ENCODE measurements at places on chromosomes 5 and 9. TPM values are rescaled to one million over a fixed set of nuclear protein-coding genes. Genes with fewer than 3 reads are reported as not detected.

GRCh38 chr5:72760259-72760658 lies 56.2 kb upstream of the TNPO1 start:
- DNase-seq, result no peak

GRCh38 chr9:99103054-99103895 lies 1.6 kb upstream of the TGFBR1 start:
- DNase-seq, result no peak

DNA sequence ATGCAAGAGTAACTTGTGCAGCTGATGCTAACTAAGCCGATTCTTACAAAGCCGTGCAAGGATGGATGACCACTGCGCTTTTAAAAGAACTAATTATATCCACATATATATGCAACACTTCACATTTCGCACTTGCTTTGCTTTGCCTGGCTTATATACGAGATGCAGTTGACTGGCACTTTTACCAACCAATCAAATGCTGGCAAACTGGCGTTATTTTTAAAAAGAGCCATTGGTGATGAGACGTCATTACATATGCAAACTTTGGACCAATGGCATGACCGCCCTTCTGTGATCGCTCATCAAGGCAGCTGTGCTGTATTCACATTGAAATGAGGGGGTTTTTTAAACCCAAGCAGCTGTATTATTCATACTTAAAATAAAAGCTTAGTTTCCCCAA lies 1147.7 kb upstream of the WWC1 start:
- no peak for DNase-seq

GRCh38 chr5:156460471-156460870 lies 133.5 kb downstream of the SGCD start:
- DNase-seq, result no peak

RLN1 gene
- total RNA-seq, result not detected

DNA sequence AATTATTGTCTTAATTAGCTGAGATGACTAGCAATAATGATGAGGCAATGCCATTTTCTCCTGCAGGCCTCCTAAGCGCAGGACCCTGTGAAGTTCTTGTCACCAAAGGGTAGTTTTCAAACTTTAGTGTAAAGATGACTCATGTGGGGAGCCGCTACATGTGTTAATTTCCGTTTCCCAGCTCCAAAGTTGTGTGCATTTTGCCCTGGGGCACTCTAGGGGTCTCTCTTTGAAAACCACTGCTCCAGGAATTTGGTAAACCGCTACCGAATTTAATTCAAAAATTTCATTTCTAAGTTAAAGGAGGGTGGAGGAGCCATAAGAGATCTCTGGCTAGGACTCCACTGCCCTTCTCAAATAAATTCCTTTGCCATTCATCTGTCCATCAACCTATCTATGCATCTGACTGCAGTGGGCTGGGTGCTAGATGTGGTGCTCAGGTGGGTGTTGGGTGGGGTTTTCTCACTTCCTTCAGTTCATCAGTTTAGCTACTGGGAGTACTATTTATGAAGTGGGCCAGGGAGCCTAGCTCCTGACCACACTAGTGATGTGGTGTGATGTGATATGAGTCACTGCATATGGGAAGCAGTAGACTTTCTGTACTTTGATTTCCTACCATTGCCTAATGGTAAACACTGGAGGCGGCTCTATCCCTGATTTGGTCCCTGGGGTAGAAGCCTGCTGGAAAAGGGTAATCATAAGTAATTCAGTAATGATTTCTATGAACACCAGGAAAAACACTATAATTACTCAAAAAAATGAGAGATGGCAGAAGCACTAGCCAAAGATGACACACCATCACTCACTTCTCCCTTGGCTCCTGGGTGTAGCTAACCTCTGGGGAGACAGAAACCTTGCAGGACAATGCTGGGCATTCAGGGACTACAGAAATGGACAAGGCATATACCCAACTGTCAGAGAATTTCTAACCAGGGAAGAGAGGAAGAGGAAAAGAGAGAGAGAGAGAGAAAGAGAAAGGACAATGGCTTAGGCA lies 4.0 kb upstream of the ZSWIM6 start:
- no peak for DNase-seq

DNA sequence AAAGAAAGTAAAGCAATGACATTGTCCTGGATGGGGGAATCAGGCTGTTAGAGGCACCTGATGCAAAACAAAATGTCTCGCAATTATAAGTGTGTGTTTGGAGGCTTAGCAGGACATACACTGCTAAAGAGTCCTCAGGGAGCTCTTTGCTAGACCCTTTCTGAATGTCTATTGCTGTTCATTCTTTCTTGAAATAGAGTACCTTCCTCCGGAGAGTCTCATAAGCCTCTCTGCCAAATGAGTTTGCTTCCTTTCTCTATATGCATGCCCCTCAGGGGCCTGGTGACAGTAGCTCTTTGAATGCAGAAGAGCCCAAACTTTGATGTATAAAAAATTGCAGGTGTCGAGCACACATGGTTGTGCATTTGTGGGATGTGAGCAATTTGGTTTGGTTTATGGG lies 26.4 kb upstream of the ADAMTSL1 start:
- no peak for DNase-seq

DNA sequence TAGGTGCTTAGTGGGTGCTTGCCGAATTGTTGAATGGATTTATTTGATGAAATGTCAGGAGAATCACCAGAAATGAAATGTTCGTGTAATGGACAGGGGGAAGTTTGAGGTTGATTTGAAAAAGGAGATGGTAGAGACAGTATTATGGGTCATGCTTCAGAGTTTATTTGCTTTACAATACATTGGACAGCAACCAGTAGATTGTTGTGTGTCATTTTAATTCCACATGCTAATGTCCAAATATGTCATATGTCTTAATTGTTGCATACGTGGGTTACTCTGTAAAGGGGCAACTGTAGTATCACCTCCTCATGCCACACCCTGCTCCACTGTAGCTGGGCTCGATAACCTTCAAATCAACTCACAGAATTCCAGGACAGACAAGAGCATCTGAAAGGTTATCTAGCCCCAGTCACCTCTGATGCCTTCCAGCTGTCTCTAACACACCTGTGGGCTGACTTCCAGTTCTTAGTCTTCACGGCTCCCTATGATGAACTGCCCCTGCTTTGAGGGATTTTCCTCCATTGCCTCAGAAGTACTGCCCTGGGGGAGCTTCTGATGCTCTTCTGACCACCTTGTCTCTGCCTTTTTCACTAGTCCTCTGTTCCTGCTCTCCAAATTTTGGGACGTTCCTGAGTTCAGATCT lies 1.7 kb downstream of the PDCD1LG2 start:
- DNase-seq, result no peak

HDHD3 gene
- total RNA-seq, result 39.2 TPM

ADAMTS2 gene
- 13.3 TPM for total RNA-seq

GRCh38 chr5:137392261-137392660 lies 106.9 kb downstream of the SPOCK1 start:
- DNase-seq, result no peak

DNA sequence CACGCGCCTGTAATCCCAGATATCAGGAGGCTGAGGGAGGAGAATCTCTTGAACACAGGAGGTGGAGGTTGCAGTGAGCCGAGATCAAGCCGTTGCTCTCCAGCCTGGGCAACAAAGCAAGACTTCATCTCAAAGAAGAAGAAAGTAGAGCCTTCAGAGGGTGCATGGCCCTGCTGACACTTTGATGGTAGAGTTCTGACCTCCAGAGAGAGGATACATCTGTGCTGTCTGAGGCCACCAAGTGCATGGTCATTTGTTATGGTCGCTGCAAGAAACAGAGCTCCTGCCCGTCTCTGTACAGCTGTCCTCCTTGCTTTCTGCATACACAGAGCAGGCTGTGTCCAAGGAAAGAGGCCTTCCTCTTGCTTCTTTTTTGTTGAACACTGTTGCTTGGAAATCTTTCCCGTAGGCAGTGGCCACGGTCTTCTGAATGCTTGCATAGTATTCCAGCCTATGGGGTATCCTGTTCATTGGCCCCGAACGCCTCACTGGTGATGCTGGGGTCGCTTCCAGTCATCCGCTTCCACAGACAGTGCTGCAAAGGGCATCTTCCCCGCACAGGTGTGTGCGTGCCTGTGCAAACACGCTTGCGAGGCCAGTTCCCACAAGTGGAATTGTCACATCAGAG lies 36.8 kb upstream of the UNC5A start:
- peak; percentile 15 for DNase-seq

SPINK4 gene
- total RNA-seq, result not detected

DNA sequence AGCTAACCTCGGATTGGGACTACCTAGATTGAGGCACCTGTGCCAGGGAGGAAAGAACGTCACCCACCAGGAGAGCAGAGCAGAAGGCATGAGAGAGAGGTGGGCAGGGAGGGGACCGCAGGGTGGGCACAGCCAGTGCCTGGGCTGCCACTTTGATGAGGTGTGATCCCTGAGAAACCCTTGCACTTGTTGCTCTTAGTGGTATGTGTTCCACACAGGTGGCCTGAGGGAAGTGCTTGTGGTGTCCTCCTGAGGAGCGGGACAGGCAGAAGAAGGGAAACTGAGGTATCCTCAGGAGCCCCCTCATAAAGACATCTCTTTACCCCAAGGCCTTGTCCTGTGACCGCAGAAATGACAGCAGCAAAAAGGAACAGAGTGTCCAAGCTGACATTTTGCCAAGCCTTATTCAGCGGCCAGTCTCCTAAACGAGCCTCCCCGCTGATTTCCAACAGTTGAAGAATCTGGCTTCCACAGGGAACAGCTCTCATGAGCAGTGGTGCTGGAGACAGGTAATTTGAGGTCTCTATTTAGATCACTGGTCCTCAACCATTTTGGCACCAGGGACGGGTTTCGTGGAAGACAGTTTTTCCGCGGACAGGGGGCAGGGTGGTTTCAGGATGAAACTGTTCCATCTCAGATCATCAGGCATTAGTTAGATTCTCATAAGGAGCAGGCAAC lies 82.4 kb downstream of the FOXD1 start:
- no peak for DNase-seq

DNA sequence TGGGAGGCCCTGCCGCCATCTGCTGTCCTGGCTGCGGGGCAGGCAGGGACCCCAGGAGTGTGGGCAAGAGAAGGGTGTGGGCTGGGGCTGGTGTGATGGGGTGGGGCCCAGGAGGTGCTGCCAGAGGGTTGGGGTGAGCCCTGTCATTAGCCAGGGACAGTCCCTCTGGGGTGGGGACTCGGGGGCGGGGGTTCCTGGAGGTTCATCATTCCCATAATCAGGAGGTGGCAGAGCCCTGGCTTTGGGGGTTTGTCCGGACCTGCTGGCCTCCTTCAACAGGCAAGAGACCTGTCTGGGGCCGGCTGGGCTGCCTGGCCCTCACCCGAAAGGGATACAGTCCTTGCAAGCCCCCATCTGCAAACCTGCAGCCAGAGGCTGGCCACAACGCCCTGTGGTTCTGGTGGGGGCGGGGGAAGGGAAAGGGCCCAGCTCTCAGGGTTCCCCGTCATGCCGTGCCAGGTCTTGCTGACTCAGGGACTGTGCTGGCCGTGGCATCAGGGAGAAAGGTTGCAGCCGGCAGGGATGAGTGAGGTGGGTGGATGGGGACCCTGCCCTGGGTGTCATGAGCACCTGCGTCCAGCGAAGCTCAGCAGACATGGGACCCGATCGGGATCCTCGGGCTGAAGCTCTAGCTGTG lies 65.2 kb downstream of the MRPL36 start:
- DNase-seq, result peak; percentile 39

IL4 gene
- not detected for total RNA-seq

TSSK1B gene
- 2.1 TPM for total RNA-seq

DNA sequence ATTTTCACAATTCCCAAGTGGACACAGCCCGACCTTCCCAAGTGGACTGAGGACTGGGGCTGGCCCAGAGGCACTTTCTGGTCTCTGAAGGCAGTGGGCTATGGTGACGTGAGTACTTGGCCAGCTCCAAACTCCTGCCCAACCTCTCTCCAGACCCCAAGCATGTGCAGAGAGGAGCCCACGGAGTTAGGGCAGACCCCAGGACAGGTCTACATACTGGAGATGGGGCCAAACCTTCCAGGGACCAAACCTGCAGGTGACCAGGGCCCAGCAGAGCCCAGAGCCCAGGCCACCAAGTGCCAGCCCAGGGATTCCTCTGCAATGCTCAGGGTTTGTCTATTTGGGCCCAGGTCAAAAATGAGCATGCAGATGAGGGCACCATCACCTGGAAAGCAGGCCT lies 15.3 kb downstream of the BRD3 start:
- DNase-seq, result no peak

DNA sequence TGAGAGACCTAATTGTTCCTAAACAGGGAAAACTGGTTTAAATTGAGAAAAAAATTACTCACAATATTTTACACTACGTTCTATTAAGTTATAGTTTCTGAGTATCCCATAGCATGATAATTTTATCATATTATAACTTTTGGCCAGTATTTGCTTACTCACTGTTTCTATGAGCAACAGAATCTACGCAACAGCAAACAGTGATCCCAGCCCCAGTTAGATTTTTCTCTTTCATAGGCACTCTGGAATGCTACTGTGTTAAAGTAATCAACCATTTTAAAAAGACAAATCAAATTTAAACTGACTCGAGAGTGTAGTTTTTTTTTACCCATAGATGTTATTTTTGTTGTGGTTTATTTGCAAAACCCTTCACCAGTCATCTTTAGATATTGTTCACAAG lies 107.2 kb downstream of the XRCC4 start:
- DNase-seq, result no peak

DNA sequence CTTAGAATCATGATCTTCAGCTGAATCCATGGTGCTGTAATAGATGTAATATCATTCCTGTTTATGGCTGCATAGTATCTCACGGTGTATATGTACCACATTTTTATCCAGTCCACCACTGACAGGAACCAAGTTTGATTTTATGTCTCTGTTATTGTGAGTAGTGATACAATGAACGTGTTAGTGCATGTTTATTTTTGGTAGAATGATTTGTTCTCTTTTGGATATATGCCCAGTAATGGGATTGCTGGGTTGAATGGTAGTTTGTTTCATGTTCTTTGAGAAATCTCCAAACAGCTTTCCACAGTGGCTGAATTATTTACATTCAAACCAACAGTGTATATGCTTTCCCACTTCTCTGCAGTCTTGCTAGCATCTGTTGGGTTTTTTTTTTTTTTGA lies 175.1 kb upstream of the CDH10 start:
- no peak for DNase-seq

- no peak for DNase-seq
These were observed 3.3 kb upstream of the PBX3 start for GRCh38 chr9:125743682-125744428.

- DNase-seq, result no peak
These were observed 36.4 kb upstream of the RAPGEF6 start for GRCh38 chr5:131671409-131671808.

NME5 gene
- total RNA-seq, result 11.1 TPM

C5orf58 gene
- not detected for total RNA-seq

DNA sequence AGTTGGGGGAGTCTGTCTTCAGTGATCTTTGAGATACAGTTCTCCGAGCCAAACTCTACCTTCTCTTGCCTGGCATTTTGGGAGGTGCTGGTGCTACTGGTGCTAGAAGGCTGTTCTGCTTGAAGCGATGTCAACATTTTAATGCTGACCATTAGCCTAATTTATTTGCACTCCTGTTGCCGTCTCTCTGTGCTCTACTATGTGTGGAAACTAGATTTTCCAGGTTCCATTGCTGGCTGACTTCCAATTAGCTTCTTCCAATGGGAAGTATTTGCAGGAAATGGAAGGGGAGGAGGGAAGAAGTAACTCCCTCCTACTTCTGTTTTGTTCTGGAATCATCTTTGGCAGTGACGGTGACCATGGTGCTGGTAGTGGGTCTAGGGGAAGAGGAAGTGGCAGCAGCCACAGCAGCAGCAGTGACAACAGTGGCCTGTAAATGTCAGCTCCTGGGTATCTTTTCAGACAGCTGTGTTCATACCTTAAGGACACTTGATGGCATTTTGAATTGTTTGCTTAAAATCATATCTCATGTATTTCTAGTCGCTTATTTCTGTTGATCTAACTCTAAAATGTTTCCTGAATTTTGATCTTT lies 7.9 kb downstream of the TXNDC8 start:
- no peak for DNase-seq

PCDHAC2 gene
- 4.0 TPM for total RNA-seq

All from ureter (tissue), 1 donor.